ENCODE measurements at places on chromosomes 5 and 9. TPM values are rescaled to one million over a fixed set of nuclear protein-coding genes. Genes with fewer than 3 reads are reported as not detected.

The NIM1K gene
- 0.23 TPM for total RNA-seq

The LYSMD3 gene
- 8.7 TPM for total RNA-seq

The HSD17B3 gene
- total RNA-seq, result not detected

The IFNA21 gene
- total RNA-seq, result not detected

The CCDC192 gene
- total RNA-seq, result not detected

The ADRA1B gene
- total RNA-seq, result 19.1 TPM

The CD274 gene
- total RNA-seq, result 1.7 TPM

The PCDHB9 gene
- total RNA-seq, result not detected
